Stimulated activated CD8-positive, alpha-beta memory T cell treated with anti-CD3 and anti-CD28 coated beads, Interleukin-4, amount 100 ng/mL, for 1 hour (primary cell): ENCODE measurements at places on chromosomes 4 and X.

DNA sequence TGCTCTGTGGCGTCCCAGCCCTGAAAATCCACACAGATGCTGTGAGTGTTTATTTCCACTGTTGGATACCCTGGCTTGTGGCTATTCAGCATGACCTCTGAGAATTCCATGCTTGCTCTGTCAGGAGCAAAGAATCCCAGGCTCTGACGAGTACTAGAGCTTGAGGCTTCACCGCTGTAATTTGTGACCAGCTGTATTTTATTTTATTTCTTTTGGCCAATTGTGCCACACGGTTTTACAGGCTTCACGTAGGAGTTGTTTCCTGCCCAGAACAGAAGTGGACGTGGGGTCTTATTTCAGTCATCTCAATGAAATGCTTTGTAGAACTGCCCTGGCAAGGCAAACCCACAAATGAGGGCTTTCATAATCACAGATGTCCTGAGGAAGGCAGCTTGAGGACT is 69.4 kb upstream of the CLDN34 start:
- no peak for DNase-seq

- DNase-seq = no peak
Measured at GRCh38 chrX:50107470-50107869, 93.3 kb downstream of the AKAP4 start.

GRCh38 chr4:38034986-38035882 is 75.0 kb downstream of the PTTG2 start:
- no peak for DNase-seq

DNA sequence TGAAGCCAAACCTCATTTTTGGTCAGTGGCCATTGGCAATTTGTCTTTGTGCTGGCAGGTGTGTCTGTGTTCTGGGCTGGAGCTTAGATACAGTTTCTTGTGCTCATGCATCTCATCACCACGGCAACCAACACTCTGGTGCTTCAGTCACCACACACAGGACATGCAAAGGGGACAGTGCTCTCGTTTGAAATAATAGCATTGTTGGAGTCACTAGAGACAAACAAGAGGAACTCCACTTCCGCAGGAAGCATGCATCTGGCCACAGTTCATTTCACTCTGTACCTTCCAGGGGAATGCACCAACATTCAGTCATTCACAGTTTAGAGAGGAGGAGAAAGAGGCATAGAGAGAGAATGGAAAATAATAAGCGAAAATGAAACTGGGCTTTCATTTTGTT is 267.4 kb downstream of the ANK2 start:
- no peak for DNase-seq

DNA sequence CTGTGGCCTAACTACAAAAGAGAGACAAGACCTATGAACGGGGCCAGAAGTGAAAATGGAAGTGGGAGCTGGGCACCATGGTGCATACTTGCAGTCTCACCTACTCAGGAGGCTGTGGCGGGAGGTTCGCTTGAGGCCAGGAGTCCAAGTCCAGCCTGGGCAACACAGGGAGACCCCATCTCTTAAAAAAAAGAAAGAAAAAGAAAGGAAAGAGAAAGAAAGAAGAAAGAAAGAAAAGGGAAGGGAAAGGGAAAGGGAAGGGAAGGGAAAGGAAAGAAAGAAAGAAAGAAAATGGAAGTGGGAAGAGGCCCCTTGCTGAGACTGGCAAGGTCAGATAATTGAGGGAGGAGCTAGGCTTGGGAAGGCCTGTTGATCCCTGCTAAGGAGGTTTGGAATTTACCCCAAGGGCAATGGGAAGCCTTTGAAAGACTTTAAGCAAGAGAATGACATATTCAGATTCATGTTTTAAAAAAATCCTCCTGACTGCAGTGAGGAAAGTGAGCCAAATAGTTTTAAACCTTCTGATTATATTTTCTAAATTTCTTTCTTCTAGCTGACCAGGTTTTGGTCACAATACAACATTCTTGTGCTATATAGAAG is 17.7 kb upstream of the HERC5 start:
- DNase-seq = no peak

DNA sequence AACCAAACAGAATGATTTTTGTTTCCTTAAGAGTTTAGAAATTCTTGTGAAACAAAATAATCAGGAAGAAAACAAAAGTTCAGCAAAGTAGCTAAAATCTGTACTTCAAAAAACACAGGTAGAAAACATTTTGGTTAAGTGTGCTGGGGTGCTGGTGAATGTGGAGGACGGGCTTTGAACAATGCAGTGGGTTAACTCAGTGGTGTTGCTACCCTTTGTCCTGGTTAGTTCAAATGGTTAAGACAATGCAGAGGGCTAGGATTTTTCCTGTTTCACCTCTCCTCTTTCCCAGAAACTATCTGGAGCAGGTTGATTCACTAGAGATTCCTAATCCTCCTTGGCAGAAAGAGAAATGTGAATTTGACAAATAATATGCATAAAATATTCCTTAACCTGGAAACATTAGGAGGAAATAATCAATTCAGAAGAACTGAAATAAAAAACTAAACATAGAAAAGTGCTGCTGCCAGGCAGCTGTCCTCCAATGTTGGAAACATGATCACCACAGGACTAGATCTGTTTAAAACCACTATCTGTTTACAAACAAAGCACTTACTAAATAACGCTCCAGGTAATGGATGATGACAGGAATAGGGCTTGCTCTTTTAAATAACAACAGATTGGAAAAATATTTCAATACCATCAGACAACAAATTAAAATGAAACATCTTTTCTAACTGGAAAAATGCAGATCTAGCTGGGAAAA is 148.9 kb downstream of the MAML3 start:
- no peak for DNase-seq

- no peak for DNase-seq
Measured at GRCh38 chrX:53087388-53087831, 5.2 kb downstream of the TSPYL2 start.

DNA sequence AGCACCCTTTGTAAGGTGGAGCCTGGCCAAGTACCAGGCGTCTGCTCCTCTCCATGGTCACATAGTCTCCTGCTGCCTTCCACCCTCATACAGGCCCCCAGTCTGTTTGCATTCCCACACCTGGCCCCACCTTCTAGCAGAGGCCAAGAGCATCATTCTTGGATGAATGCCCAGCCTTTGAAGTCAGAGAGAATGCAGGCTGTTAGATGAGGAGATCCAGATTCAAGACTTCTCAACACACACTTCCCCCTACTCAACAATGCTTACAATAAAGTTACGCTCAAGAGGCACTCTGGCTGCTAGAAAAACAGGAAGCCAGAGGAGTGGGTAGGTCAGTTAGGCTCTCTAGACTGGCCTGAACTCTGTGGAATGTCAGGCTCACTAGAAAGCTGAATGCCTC is 43.3 kb downstream of the SHROOM4 start:
- DNase-seq = no peak

GRCh38 chr4:53593765-53594164 is 2.5 kb upstream of the LNX1 start:
- no peak for DNase-seq

GRCh38 chrX:12441381-12442128 is 303.3 kb downstream of the FRMPD4 start:
- no peak for DNase-seq

DNA sequence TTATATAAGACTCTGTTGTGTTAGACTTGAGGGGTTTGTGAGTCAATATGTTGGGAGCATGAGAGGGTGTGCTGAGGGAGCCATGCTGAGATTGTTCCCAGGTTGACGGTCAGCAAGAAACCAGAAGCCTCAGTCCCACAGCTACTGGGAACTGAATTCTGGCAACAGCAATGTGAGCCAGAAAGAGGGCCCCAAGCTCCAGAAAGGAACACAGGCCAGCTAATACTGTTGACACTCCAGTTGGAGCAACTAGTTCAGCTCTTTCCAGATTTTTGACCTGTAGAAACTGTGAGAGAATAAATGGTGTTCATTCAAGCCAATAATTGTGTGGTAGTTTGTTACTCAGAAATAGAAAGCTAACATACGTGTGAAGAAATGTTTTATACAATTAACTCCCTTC is 17.1 kb downstream of the ADH1A start:
- no peak for DNase-seq

GRCh38 chr4:150598909-150599308 is 17.0 kb downstream of the MAB21L2 start:
- no peak for DNase-seq

DNA sequence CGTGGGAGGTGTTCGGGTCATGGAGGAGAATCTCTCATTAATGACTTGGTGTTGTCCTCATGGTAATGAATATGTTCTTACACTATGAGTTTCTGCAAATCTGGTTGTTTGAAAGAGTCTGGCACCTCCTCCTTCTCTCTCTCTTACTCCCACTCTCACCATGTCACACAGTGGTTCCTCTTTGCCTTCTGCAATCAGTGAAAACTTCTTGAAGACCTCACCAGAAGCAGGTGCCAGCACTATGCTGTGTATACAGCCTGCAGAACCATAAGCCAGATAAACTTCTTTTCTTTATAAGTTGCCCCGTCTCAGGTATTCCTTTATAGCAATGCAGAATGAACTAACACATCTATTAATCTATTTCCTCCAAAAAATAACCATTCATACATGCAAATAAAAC is 275.0 kb downstream of the ANTXR2 start:
- DNase-seq = no peak

DNA sequence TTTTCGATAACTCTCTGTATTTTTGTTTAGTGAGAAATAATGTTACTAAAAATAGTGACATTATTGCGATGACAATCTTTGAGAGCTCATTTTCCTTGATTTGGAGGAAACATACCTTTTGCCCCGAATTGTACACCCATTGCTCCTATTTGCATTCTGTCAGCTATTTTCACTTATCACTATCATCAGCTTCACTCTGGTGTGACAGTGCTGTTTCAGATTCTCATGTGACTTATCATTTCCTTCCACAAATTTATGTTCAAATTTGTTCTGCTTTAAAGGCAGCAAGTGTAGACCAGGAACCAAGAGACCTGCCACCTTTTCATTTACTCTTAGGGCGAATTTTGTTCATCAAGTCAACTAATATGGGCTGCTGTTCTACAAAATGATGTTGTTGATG is 179.4 kb downstream of the RBM46 start:
- no peak for DNase-seq

DNA sequence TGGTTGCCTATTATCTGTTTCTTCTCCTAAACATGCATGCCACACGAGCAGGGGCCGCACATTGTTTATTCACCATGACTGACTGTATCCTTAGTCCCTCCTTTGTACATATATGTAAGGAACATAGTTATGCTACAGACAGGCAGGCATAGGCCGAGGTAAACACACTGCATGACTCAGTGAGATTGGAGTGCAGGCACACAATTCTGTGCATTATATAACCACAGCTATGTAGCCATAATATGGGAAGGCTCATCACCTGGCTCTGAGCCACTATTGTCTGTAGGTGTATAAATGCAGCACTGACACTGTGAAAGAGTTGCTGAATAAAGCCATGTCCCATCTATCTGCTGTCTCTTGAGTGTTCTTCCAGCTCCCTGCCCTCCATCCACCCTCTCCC is 431.6 kb downstream of the IDS start:
- DNase-seq = no peak

DNA sequence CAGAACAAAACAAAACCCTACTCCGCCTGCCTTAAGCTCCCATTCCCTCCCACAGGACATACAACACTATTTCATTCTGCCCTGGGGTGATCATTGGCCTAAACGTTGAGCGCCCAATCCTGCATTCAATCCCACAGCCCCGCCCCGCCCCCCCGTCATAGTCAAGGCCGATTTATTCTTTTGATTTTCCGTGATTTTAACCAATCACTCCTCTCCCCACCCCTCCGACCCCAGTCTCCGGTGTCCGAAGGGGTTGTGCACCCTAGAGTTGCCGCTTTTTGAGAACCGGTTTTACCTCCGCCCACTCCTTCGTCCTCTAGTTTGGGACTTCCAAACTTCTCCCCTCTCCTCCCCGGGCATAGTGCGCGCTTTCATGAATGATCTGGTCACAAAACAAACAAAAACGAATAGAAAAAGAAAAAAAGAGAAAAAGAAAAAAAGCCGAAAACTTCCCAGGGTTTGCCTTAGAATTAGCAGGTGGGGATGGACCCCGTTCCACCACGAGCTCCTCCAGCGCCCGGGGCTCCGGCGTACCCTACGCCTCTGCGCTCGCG is 446 bp upstream of the UBE2A start:
- no peak for DNase-seq
